ENCODE measurements at places on chromosomes 11 and 22.
A peak's percentile ranks its signal among the peaks of the same experiment; 100 is the strongest.

- peak; percentile 40 for DNase-seq
Measured at GRCh38 chr11:13354335-13354734, 76.7 kb downstream of the BMAL1 start.

GRCh38 chr11:112123129-112123528 is 36.5 kb downstream of the SDHD start:
- DNase-seq: no peak

- no peak for DNase-seq
Measured at GRCh38 chr22:30204742-30205111, 41.8 kb downstream of the LIF start.

DNA sequence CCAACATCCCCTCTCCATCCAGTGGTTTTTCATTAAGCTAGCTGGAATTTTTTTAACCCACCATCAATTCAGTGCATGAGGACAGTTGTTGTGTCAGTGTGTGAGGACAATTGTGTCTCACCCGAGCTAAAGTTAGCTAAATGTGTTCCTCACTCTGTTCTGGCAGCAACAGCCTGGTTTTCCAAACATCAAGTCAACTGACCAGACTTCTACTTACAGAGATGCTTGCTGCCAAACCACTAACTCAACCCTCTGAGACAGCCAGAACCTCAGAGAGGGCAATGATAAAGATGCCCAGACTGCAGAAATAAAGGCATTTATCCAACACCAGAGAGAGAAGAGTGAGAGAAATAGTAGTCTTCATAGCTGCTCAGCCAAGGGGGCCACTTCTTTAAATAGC is 6.7 kb downstream of the PAMR1 start:
- DNase-seq: no peak

- DNase-seq: no peak
Measured at GRCh38 chr11:119615003-119615881, 113.8 kb downstream of the NECTIN1 start.
